ENCODE measurements at places on chromosomes 11 and 22. TPM values are rescaled to one million over a fixed set of nuclear protein-coding genes. Genes with fewer than 3 reads are reported as not detected.

DNA sequence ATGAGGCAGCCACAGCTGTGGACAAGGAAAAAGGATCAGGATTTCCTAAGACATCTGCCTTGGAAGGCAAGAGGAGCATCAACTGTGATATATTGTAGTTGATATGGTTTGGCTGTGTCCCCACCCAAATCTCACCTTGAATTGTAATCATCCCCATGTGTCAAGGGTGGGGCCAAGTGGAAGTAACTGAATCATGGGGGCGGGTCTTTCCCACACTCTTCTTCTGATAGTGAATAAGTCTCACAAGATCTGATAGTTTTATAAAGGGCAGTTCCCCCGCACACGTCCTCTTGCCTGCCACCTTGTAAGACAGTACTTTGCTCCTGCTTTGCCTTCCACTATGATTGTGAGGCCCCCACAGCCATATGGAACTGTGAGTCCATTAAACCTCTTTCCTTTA lies 10.2 kb downstream of the RIC8A start:
- no peak for DNase-seq

DNA sequence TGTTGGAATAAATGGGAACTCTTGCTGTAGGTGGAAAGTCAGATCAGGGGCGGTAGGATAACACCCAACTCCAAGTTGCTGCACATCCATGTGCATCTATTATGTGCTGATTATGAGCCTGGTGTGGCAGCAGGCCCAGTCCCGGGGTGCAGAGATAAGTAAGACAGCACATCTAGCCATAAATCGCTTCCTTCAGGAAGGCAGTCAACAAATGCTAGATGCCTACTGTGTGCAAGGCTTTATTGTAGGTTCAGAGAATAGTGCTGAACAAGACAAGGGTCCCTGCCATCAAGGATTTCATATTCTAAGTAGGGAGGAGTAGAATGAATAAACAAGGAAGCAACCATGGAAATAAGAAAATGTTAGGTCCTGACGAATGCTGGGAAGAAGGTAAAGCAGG lies 110.2 kb downstream of the PKNOX2 start:
- DNase-seq, result no peak

GRCh38 chr22:30007361-30007760 lies 72.9 kb upstream of the HORMAD2 start:
- no peak for DNase-seq

DNA sequence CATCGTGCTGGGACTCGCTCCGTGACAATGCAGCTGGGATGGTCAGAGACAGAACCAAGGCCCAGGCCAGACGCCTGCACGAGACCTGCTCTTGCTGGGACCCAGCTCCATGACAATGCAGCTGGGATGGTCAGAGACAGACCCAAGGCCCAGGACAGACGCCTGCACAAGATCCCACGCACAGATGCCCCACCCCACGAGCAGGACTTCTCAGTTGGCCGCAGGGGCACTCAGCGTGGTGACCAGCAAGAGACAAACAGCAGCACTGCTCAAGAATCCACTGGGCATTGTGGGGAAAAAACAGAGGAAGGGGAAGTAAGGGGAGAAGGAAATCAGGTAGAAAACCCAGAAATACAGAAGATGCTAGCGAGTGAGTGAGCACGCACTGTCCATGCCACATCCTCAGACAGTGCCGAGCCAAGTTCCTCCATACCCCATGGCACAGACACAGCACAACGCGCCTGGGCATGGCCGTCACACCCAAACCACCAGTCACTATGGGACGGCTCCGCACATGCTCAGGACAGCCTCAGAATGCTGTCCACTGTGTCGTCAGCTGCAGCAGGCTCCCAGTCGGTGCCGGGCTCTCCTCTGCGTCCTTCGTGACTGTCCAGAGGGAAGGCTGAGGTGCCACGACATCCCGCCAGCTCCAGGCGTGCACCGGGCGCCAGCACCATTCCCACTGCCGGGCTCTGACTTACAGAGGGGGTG lies 44.5 kb downstream of the BRD1 start:
- DNase-seq, result no peak

DNA sequence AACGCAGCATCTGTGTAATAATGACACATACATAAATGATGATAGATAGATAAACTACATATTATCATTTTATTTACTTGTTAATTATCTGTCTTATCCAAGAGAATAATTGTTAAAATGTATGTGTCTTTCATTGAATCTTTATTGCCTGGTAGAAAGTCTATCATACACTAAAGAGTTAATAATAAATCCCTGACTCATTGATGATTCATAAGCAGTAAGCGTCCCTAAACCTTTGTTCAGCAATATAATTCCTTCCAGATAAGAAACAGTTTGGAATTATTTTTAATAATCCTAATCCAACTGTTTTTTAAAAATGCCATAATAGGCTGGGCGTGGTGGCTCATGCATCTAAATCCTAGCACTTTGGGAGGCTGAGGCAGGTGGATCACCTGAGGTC lies 655.6 kb upstream of the CNTN5 start:
- DNase-seq, result no peak

GRCh38 chr22:24768537-24769374 lies 5.8 kb downstream of the PIWIL3 start:
- DNase-seq, result peak; percentile 15

- no peak for DNase-seq
These were observed 231.3 kb downstream of the BUD13 start for GRCh38 chr11:116541460-116541859.

GRCh38 chr11:26286472-26287066 lies 45.4 kb upstream of the ANO3 start:
- peak; percentile 24 for DNase-seq

- no peak for DNase-seq
These were observed 4.2 kb downstream of the OVOL1 start for GRCh38 chr11:65790902-65791650.

- no peak for DNase-seq
These were observed 74.3 kb downstream of the MYEOV start for GRCh38 chr11:69368119-69368880.

- DNase-seq, result no peak
These were observed 51.8 kb downstream of the TTC28 start for GRCh38 chr22:28627791-28628190.

- DNase-seq, result no peak
These were observed 12.7 kb upstream of the TSGA10IP start for GRCh38 chr11:65932558-65932919.

DNA sequence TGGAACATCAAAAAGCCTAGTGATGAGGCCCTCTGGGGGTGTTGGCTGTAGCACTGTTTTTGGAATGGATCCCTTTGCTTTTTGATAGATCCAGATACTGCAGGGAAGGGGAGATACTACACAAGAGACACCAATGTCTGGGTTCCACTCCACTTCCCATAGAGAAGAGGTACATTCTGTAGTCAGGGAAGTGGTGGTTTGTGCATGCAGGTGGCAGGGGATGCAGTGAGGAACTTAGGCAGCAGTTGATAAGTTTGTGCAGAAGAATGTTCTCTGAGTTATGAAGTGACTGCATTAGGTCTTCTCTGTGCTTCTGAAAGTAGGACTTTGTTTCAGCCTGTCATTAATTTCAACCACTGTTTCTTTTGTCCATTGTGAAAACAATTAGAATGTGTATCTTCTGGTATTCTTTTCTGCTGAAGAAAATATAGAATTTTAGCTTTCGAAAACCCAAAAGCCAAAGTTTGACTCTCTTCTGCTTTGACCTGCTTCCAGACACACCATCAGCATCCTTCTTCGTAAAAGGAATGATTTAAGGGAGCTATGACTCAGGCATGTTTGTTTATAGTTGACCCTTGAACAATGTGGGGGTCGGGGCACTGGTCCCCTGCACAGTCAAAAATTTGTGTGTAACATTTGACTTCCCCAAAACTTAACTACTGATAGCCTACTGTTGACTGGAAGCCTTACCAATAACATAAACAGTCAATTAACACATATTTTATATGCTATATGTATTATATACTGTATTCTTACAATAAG lies 25.6 kb downstream of the PANX1 start:
- DNase-seq, result no peak

DNA sequence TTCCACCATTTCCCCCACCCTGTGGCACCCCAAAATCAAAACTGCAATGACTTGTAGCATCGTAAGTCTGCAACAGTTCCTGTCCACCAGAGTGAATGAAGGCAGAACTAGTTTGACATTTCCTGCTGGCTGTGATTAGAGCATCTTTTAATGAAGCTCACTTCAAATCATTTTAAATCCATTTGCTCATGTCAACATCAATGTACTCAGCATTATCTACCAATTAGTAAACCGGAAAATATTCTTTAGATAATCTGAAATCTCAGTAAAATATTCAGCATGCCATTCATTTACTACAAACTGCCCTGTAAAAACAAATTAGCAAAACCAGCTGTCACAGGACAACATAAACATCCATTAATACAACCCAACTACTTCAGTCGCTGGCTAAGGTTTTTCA lies 38.1 kb downstream of the CADM1 start:
- DNase-seq, result no peak

DNA sequence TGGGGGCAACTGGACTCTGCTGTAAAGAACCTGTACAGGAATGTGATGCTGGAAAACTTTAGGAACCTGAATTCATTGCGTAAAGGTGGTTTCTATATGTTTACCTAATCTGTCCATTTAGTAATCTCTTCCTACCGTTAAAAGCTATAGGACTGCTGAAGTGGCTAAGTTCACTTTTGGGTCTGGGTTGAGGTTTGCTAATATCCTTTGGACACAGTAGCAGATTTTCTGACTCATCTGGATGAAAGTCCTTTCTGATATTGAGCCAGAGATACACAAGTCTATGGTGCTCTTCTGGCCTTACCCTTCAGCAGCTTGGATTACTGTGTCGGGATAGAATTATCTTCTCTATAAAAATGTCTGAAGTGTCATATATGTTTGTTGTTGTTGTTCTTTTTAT lies 16.9 kb downstream of the ZNF215 start:
- DNase-seq, result peak; percentile 18

GRCh38 chr11:127345819-127346459 lies 345.4 kb upstream of the KIRREL3 start:
- DNase-seq, result peak; percentile 3

DNA sequence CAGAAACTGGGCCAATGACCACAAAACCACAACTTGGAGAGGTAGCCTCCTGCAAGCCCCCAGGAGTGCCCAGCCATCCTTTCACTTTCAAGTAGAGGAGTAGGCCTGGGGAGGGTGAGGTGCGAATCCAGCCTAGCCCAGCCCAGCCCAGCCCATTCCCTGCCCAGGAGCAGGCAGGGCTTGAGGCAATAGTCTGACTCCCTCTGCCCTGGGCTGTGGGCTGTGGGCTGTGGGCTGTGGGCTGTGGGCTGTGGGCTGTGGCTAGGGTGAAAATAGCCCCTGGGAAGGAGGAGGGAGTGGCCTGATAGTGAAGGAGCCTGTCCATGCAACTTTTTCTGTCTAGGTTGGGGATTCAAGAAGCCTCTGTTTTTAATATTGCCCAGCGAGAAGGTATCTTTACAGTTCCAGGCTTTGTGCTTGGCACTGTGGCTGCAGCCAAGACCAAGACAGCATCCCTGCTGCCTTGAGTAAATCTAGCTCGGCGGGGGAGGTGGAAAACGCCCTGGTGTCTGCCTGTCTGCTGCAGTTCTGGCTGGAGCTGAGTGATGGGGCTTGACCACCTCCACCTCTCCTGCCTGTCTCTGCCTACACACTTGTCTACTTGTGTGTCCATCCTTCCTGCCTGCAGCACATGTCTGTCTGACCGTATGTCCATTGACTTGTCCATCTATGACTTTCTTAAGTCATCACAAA lies 40.7 kb downstream of the LMO1 start:
- DNase-seq, result no peak

GRCh38 chr11:119332111-119332765 lies 2.1 kb upstream of the RNF26 start:
- DNase-seq, result no peak

DNA sequence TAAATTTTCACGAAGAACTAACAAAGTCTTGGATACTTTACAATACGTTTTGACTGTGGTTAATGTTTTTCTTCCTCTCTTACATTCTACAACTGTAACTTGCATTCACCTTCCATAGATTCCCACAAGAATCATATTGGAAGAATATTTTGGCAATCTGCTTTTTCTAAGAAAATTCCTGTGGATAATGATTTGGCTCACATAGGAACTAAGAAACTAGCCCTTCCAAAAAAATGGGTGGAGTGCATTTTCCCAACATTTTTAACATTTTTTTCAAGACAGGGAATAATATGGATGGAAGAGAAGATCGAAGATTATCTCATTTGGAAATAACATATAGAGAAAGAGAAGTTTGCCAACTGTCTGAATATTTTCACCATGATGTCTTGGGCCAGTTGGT lies 256.9 kb upstream of the POU2AF2 start:
- peak; percentile 38 for DNase-seq

- no peak for DNase-seq
These were observed 30.5 kb downstream of the PLA2G6 start for GRCh38 chr22:38151126-38151500.

DNA sequence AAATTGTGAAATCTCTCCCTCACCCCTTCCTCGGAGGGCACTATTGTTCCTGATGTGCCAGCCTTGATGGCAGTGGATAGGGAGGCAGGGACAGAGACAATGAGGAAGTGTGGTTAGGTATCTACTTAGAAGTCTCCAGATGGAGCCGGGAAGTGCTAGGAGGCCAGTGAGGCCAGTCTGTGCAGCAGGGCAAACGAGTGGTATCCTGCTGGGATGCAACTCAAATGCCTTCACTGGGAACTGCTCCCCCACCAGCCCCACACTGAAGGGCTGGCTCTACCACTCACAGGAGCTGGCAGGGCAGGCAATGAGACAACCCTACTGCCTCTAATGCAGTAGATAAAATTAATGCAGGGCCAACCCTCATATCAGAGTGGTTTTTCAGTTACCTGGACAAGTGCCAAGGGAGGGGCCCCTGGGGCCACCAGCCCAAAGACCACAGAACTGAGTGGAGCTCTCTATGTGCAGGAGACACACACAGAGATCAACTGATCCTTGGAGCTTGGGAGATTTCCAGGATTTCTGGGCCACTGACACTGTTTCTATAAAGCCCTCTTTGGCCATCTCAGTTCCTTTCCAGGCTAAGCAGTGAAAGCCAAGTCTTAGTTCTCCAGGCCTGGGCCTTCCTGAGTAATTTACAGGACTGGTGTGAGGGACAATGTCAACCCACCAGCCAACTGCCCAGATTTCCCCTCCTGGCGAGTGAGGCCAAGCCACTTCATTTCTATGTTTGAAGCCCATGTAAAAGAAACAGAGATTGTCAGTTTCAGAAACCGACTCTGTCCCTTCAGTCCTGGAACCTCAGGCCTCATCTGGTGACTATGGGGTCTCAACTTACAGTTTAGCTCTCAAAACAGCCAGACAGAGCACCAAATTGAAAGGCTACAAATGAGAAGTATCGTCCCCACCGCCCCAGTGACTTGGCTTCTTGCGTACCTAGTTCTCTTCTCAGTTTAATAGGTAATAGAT lies 4.1 kb downstream of the MIF start:
- DNase-seq, result no peak

The CAVIN3 gene
- total RNA-seq, result 51.0 TPM

The TRIM49 gene
- total RNA-seq, result 0.24 TPM

The TMEM179B gene
- 51.3 TPM for total RNA-seq

The KLHL35 gene
- total RNA-seq, result 0.87 TPM

The ACRV1 gene
- total RNA-seq, result not detected

The EXPH5 gene
- 7.9 TPM for total RNA-seq

The TUBA8 gene
- 0.79 TPM for total RNA-seq

The MS4A3 gene
- total RNA-seq, result not detected

The TRAF6 gene
- 17.8 TPM for total RNA-seq

The FAM227A gene
- 3.4 TPM for total RNA-seq

The CRYBA4 gene
- 2.0 TPM for total RNA-seq

The TMEM86A gene
- total RNA-seq, result 4.0 TPM

All from astrocyte (in vitro differentiated cells and primary cell).